ENCODE measurements at places on chromosomes 4 and X. TPM values are rescaled to one million over a fixed set of nuclear protein-coding genes. Genes with fewer than 3 reads are reported as not detected.

The MAGEB17 gene
- not detected for total RNA-seq

The EREG gene
- total RNA-seq: not detected

The ADRA2C gene
- total RNA-seq: 3.2 TPM

The MCF2 gene
- total RNA-seq: 0.67 TPM
